HCT116 (cell line): ENCODE measurements at places on chromosomes 4 and X.

GRCh38 chr4:38866973-38867477 lies 581 bp upstream of the FAM114A1 start:
- DNase-seq, result no peak

DNA sequence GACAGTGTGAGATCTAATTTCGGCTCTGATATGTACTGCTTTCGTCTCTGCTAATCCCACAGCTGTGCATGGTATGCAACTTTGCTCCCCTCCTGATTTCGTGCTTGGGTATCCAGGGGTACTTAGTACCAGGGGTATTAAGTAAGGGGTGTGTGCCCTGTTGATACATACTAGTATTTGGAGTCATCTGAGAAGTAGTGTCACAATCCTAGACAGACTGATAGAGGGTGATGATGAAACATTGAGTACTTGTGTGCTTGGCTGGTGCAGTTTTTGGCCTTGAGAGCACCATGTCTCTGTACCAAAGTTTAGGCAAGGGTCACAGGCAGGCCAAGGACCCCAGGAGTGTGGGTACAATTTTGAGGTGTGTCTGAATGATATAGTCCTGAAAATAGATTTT lies 10.9 kb downstream of the GPAT3 start:
- DNase-seq, result no peak

DNA sequence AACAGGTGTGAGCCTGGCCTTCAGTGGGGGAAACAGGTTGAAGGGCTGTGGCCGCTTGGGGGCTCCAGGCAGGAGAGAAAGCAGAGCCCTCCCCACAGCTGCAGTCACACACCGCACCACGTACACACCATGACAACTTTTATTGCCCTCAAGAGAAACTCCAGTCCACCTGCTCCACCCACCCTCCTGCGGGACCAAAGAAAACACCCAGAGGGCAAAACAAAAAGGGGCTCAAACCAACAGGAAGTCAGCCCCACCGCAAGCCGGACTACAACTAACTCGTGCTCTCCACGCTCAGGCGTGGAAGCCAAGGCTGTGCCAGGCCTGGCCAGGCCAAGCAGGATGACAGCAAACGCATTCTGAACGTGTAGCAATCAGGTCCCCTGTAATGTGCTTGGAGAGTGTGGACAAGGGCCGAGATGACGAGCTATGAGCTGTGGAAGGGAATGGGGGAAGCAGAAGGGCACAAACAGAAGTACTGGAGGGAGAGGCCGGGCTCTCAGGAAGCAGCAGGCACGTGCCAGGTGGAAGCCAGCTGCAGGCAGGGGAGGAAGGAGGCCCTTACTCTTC lies 12.7 kb downstream of the SLC6A8 start:
- no peak for DNase-seq

DNA sequence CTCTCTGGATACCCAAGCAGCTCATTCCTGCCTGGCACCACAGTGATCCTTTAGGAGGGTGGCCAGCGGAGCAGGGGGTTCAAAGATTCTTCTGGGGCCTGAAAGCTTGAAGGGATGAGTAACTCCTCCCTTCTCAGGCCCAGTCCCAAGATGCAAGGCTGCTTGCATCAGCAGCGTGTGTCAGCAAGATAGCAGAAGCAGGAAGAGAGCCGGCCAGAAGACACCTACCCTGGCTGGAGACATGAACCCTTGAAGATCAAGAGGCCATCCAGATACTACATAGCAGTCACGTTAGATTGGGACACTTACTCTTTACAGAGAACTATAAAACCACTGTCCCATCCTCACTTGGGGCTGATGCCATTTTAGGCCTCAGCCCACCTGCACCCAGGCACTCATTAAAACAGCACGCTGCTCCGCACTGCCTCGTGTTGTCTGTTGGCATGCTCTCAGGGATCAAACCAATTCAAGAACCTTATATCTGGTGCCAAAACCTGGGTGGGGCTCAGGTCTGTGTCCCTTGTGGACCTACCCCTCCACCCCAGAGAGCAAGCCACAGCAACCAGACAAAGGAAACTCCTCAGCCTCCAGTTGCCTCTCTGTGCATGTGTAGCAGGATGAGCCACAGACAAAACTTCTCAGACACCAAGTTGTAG lies 6.5 kb downstream of the UGT2B17 start:
- DNase-seq, result no peak

DNA sequence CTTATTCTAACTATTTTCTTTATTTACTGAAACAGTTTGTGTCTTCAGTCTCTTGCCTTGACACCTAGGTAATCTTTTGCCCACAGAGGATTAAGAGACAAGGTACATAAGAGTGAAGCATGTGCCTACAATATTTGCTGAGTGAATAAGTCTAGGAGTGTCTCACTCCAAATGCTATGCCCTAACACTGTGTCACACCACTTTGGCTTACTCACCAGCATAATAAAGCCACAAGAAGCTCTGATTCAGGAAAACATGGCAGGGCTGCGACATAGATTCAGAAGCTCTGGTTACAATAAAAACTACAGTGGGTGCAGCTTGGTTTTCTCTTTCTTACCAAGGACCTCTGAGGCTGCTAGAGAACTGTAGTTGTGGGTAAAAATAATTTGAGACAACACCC lies 127.1 kb downstream of the RBM46 start:
- DNase-seq, result no peak

DNA sequence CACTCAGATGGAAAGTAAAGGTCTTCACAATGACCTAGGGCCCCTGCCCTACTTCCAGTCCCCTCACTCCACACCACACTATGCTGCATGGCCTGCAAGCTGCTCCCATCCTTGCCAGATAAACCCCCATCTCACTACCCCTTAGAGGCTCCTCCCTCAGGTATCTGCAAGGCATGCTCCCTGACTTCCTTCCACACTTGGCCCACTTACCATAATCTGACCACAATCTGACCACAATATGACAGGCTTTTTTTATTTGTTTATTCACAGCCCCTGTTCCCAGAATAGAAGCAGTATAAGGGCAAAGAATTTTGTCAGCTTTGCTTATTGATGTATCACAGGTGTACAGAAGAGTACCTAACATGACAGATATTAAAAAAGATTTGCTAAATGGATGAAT lies 124.7 kb downstream of the CAMK2D start:
- DNase-seq, result no peak

DNA sequence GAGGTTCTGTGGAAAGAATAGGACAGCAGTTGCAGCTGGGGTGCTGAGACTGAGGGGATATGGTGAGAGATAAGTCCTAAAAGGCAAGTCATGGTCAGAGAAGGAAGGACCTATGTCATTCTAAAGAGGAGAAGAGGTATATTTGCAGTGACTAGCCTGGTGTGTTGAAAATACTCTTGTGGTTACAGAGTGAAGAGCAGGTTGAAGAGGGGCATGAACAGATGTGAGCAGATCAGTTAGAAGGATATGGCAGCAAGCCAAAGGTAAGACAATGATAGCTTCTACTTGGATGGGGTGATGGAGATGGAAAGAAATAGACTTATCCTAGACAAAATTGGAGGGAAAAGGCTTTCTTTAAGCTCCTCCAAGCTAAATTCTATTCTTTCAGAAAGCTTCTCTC lies 469.8 kb upstream of the CPEB2 start:
- no peak for DNase-seq

GRCh38 chr4:186807808-186808629 lies 84.4 kb upstream of the FAT1 start:
- no peak for DNase-seq

- no peak for DNase-seq
Observed at GRCh38 chr4:42819863-42820514, 72.5 kb upstream of the GRXCR1 start.

GRCh38 chr4:6379767-6380745 lies 92.4 kb downstream of the PPP2R2C start:
- DNase-seq, result no peak

DNA sequence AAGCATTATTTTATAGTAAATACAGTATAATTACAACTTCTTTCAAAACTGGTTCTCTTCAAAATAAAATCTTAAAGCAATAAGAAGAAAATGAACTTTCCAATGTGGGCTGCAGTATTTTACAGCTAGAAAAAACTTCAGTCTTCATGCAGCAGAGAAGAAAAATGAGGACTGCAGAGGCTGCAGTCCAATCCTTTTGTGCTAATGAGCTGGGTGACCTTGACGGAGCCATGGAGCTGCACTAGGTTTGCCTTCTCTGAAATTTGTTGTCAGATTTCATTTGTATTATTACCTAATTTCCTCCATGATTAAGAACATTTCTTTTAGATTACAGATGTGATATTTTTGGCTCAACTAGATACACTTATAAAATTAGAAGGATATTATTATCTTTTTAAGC lies 245.2 kb upstream of the ADAMTS3 start:
- no peak for DNase-seq

- no peak for DNase-seq
Observed at GRCh38 chr4:7389719-7390118, 45.0 kb downstream of the PSAPL1 start.

- no peak for DNase-seq
Observed at GRCh38 chr4:90159193-90159592, 32.0 kb downstream of the CCSER1 start.

DNA sequence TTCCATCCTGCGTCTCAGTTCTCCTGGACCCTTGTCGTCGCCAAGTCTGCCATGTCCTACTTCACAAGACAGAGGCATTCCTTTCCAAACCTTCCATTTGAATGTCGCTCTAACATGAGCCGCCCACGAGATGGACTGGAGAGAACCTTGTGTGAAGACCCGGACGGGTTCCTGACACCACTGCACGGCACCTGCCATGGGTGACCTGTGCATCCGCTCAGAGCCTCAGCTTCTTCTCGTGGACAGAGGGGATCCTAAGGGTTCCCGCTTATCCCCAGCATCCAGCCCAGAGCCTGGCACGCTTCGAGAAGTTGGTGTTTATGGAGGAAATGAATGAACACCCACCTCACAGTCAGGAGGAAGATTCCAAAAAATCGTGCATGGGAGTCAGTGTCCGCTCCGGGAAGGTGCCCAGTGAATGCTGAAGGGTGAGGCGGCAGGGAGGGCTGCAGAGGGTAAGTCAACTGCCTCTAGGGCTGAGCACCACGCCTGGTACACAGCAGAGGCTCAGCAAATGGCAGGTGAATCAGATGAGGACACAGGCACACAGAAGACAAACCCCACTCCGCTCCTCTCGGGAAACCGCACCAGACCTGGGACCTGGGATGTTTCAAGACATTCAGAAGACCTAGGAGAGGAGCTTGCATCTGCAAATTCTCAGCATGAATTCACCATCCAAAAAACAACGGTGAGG lies 52.6 kb downstream of the WFS1 start:
- DNase-seq, result no peak
